AML-193 (cell line): ENCODE measurements at places on chromosomes 4 and X.

DNA sequence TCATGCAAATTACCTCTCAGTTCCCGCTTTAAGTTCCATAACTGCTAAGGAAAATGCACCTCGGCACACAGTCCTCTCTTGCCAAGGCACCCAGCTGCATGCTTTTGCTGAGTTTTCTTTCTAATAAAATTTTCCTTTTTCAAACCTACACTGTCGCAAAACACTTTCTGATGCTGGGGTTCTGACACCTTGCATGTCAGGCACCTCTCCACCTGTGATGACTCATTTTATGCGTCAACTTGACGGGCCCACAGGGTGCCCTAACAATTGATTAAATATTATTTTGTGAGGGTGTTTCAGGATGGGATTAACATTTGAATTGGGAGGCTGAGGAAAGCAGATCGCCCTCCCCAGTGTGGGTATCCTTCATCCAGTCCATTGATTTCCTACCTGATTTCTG lies 291.0 kb upstream of the STS start:
- DNase-seq: no peak

- no peak for DNase-seq
These were observed 1050.0 kb upstream of the INTU start for GRCh38 chr4:126582737-126583136.

GRCh38 chrX:15335135-15336022 lies at the start of gene PIGA:
Gene PIGA, minus strand, starts transcription at chrX:15335523. Its CDS starts 3,593 bp downstream, at chrX:15331930.
- peak; percentile 81 for DNase-seq

DNA sequence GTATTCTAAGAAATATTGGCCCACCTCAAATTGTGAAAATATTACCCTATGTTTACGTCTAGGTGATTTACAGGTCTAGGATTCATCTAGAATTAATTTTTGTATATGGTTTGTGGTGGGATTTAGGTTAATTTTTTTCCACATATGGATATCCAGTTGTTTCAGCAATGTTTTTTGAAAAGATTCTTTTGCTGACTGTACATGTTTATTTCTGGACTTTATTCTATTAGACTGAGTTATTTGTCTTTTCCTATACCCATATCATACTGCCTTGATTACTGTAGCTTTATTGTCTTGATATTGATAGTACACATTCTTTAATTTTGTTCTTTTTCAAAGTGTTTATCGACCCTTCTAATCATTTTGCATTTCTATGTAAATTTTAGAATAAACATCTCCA lies 83.5 kb downstream of the PRKG2 start:
- no peak for DNase-seq

DNA sequence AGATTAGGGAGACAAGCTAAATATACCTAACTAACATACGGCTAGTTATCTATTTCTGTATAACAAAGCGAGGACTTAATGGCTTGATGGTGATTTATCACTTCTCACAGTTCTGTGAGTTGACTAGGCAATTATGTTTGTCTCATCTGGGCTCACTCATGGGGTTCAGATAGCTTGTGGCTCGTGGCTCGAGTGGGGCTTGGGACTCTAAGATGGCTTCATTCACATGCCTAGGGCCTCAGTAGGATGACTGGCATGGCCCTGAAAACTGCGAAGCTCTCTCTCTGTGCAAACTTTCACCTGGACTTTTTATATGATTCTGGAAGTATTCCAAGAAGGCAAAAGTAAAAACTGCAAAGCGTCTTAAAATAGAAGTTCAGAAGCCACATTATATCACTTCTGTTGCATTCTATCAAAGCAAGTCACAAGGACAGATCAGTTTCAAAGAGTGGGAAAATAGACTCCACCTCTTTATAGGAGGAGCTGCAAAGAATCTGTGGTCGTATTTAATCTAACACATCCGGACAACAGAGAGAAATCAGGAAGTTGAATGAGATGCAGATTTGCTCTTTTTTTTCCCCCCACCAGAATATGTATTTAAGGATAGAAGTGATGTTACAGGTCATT lies 491.2 kb downstream of the INPP4B start:
- no peak for DNase-seq

GRCh38 chr4:48225368-48226141 lies 44.1 kb downstream of the TEC start:
- no peak for DNase-seq

GRCh38 chr4:76969941-76970529 lies 20.5 kb downstream of the SEPTIN11 start:
- DNase-seq: no peak

- peak; percentile 49 for DNase-seq
These were observed 32.9 kb downstream of the HTT-AS start for GRCh38 chr4:3041192-3042142.

DNA sequence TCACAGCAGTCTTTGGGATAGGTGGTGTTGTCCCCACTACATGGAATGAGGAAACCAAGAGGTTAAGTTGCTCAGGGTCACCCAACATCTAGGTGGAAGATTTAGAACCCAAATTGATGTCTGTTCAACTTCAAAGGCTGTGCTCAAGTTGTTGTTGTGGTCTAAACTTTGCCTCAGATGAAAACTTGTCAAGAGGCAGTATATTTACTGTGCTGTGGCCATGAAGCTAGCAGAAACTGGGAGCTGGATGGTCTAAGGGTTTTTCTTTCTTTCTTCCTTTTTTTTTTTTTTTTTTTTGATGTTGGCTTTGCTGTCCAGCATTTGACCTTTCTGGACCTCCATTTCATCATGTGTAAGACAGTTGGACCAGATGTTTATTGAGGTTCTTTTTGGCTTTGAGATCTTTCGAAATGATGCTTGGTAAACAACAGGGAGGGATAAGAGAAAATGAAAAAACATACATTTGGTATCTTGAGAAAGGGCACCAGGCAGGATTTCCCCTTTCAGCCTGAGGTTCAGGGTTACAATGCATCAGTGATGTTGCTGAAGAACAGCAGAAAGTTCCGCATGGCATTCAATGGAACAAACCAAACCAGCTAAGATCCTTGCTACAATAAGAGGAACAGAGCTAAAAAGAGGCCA lies 166.2 kb upstream of the RPS6KA3 start:
- no peak for DNase-seq

GRCh38 chr4:12137575-12137974 lies 708.9 kb upstream of the HS3ST1 start:
- DNase-seq: no peak

DNA sequence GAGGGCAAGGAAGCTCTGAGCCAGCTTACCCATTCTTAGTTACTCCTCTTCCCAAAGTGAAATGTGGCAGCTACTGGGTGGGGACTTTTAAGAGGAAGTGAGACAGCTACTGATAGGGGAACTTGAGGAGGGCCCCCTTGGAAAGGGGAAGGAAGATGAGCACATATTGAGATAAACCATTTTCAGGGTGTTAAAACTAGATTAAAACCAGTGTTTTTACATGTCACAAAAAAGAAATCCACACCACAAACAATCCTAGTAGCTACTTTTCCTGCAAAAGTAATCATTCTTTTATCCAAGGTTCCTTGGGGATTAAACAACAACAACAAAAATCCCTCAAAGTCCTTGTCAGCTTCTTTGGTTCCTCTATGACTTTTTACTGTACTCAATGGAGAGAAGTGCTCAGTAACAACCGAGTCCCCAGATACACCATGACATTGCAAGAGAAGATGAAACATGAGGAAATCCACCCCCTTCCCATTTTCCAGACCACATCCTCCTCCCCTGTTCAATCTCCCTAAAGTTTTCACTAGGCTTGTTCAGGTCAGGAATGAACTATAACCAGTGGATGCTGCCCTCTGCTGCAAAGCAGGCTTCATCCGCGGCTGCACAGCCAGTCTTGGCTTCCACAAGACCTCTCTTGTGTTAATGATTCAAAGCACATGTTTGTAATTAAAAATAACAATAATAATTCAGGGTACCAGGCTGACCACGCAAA lies 113.5 kb upstream of the TMEM164 start:
- peak; percentile 79 for DNase-seq

DNA sequence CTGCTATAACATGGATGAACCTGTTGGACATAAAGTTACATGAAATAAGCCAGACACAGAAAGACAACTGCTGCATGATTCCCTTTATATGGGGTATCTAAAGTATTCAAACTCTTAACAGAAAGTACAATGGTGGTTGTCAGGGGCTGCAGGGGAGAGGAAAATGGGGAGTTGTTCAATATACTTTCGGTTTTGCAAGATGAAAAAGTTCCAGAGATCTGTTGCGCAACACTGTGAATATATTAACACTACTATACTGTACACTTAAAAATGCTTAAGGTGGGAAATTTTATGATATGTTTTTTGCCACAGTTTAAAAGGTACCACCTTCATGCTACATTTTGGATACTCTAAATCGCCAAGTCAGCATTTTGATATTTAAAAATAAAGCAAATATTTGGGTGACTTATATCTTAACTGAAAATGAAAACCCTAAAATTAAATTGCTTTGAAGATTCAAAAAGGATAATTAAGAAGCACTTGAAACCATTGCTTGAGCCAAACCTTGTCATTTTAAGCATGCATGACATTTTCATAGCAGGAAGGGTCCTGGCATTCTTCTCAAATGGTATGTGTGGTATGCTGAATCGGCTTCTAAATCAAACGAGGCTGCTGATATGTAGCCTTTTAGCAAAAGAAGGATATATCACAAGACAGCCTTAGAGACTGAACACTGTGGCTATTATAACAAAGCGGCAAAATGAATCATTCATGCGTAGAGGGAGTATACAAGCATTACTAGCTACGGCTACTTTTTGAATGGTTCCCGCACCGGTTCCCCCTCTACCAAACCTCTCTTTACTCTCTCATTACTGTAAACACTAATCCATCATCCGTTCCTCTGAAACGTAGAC lies 607.1 kb upstream of the DIPK2B start:
- no peak for DNase-seq

GRCh38 chrX:37824491-37825214 lies 22.7 kb downstream of the DYNLT3 start:
- no peak for DNase-seq

DNA sequence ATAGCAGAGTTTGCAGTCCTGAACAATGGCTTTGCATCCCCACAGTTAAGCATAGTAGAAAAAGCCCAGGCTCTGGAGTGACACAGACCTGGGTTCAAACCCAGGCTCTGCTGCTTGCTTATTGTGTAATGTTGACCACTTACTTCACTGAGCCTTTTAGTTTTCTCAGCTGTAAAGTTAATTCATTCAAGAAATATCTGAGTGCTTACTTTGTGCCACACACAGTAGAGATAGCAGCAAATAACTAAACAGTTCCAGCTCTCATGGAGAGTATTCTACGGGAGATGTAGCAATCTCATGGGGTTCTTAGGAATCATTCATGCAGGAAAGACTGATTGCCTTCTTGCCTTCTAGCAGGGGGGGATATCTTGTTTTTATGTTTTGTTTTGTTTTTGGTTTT lies 63.2 kb downstream of the SLC9A6 start:
- DNase-seq: no peak

- DNase-seq: no peak
These were observed 200.3 kb upstream of the BCOR start for GRCh38 chrX:40298069-40298468.

- DNase-seq: no peak
These were observed 307.4 kb upstream of the SMIM31 start for GRCh38 chr4:164446516-164446915.
